Suppressor macrophage treated with lipopolysaccharide for 4 hours (primary cell): ENCODE measurements at places on chromosomes 12 and 14.

- DNase-seq, result no peak
Observed at GRCh38 chr14:102986810-102987579, 64.5 kb downstream of the AMN start.

DNA sequence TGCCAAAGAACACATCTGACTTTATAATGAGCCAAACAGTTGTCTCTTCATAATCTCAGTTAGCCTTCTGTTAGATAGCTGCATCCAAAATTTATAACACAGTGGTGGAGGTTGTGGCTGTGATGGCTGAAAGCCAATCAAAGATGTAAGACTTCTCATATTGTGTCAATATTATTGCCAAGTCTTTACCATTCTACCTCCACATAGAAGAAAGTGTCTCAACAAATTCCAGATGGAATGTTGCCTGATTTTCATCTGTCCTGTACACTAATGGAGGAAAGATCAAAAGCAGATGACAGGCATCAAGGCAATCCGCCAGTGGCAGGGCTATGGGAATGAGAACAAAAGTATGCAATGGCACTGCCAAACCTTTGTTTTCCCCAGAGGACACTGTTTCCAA is 813.1 kb upstream of the NOVA1 start:
- DNase-seq, result no peak

- no peak for DNase-seq
Observed at GRCh38 chr12:27521066-27521465, 2.9 kb upstream of the PPFIBP1 start.

- DNase-seq, result no peak
Observed at GRCh38 chr12:26453246-26453645, 257.9 kb downstream of the SSPN start.

- DNase-seq, result no peak
Observed at GRCh38 chr12:91043408-91043807, 14.4 kb downstream of the KERA start.

DNA sequence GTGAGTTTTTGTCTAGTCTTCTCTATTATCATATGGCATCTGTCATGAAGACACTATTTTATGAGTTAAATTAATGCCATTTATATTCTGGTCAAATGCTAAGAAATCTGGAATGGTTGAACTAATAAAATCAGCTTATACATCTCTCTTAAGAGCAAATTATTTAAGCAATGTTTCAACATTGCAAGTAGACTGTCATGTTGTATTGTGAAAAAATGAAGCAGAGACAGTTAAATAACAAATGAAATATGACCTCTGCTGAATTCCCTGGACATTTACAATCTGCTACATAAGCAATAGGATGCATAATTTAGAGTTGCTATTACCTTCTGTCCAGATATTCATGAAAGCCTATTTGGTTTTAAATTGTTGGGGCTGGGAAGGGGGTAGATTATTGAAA is 30.6 kb downstream of the NAV3 start:
- DNase-seq, result no peak

DNA sequence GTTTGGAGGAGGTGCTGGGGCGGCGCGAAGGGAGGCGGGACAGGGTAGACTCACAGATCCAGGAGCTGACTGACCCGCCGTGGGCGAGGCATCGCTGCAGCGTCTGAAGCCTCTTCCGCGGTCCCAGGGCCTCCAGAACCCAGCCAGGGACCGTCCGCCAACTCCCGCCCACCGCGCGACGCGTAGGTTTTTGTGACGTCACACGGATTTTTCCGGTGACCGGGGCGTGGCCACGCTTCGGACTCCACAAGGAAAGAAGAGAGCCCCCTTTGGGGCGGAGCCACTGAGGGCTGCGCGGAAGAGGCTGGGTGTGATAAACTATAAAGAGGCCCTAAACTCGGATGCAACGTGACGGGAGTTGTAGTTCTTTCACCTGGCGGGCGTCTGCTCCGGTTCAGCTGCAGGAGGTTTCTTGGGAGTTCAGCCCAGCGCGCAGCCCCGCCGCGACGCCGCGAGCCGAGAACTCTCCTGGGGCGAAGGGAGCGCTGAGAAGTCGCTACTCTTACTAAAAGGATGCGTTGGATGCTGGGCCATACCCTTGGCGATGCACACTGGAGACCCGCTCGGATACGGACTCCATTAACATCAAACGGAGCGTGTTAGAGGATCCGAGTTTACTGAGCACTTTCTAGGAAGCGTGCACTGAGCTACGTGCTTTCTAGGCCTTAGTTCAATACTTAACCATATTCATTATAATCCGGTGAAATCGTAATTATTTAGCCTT is at the start of gene AMN1:
Gene AMN1 (minus strand): TSS at position 105 of the 724 bp plus-strand sequence. CDS start 13 bp downstream, at position 92.
- peak; percentile 99 for DNase-seq

GRCh38 chr14:105216490-105217247 is 31.7 kb upstream of the BTBD6 start:
- DNase-seq, result no peak

GRCh38 chr12:13183620-13184019 is 12.9 kb upstream of the EMP1 start:
- no peak for DNase-seq

DNA sequence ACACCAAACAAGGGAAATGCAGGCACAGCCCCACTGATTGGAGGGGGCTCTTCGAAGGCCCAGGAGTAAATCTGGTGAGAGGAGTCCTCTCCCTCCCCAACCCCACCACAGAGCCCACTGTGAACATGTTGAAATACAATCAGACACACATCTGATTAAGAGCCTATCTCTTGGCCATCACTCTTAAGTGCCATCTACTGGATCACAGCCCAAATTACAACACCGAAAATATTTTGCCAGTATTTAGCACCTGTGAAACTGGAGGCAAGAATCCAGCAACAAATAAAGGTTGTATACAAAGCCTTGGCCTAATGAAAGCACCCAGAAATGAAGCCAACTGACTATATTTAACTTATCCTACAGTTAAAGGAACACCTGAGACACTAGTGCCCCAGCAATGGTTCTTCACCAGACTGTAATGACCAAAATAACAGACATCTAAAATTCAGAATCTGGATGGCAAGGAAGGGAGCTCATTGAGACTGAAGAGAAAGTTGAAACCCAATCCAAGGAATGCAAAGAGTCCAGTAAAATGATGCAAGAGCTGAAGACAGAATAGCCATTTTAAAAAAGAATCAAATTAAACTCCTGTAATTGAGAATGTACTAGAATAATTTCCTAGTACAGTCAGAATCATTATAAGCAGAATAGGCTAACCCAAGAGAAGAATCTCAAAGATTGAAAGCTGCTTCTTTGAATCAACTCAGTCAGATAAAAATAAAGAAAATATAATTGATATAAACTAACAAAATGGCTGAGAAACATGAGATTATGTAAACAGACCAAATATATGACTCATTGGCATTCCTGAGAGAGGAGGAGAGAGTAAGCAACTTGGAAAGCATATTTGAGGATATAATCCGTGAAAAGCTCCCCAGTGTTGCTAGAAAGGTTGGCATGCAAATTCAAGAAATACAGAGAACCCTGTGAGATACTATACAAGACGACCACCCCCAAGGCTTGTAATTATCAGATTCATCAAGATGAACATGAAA is 1117.0 kb downstream of the FLRT2 start:
- no peak for DNase-seq

DNA sequence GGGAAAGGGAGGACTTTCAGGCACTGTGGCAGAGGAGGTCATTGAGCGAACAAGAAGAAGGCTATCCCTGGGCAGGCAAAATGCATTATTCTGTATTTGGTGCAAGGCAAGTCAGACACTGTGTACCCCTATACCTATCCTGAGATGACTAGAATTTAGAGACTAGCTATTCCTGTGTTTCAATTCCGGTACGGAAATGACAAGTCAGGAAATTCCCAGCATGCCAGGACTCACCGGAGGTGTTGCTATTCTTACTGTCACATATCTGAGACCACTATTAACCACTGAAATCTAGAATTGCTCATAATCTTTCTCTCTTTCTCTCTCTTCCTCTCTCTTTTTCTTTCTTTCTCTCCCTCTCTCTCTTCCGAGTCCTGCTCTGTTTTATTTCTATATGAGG is 297.1 kb downstream of the PDZRN4 start:
- DNase-seq, result no peak

GRCh38 chr14:51004801-51005526 is 60.7 kb upstream of the PYGL start:
- DNase-seq, result peak; percentile 54

DNA sequence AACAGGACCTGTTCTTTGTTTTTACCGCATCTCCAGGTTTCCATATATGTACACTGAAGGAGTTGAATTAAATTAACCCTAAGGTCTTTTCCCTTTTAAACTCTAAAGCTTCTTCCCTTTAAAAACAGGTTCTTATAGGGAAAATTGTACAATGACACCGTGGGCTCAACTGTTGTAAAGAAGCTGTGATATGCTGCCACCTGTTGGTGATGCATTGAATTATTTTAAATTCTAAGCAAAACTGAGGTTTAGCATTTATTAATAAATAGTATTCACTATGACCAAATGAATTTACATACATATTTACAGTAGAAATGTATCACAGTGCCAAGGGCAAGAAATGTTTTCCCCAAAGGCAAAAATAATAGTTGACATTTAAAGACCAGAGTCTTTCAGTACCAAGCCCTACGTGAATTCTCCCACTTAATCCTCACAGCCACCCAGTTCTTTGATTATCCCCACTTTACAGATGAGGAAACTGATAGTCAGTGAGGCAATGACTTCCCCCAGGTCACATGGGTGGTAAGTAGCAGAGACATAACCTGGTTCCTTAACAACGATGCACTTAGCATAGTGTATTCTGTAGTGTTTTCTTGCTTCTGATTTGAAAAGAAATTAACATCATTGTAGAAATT is 35.7 kb upstream of the TMEM263 start:
- DNase-seq, result peak; percentile 71

DNA sequence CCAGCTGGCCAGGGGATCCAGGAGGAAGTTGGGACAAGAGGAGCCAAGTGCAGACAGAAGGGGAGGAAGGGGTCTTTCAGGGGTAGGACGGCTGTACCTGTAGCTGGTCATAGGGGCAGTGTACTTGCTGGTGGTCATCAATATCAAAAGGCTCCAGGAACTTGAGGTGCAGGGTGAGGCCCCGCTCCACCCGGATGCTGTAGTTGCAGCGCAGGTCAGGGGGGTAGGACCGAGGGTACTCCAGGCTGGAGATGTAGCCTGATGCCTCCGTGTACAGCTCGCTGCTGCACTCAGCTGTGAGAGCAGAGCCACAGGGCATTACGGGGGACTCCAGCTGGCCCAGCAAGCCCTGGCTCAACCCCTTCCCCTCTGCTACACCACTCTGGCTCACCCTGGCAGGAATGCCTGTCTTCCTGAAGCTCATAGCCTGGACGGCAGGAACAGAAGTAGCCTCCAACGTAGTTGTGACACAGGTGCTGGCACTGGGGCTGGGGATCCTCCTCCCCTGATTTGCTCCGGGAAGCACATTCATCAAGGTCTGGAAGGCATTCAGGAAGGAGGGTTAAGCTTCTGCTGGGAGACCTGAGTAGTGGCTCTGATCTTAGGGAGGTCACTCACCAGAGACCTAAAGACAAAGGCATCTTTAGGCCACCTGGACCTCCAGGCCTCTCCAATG is 2.9 kb downstream of the C1R start:
- DNase-seq, result no peak

GRCh38 chr12:728781-729180 is 23.6 kb upstream of the WNK1 start:
- no peak for DNase-seq

DNA sequence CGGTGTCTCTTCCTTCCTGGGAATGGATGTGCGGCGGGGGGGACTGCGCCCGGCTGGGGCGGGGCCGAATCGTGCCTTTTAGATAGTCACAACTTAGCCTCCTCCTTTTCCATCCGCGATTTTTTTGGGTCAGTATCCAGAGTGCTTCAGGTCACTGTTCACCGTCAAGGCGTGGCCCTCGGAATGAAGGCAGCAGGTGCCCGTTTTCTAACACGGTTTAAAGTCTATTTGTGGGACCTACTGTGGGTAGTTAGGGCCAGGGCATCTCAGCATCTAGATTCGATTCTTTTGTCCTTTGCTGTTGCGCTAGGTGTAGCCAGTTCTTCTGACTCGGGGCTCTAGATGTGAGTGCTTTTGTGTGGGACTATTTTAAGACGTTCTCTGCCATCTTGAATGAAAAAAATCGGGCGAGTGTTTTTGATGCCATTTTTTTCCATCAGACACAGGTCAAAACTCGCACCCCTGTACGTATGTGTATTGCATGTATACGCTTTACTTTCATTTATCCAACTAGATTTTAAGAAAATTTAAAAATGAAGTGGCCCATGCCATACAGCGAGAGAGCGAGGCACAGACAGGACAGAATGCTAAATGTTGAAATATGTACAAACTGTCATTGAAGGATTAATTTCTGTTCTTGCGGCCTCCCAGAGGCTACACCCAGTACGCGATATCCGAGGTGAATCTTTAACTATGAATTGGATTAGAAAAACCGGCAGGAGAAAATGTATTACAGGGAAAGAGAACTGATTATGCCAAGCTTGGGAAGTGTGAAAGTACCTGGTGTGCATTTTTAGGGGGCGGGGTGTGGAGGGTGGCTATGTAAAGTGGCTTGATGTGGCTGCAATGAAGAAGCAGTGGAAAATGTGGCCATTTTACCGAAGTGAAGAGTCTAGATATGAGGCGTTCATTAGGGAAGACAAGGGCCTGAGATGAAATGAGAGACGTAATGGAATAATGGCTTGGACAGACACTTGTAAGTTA is 835 bp downstream of the VEZT start:
- DNase-seq, result peak; percentile 49

GRCh38 chr12:81797100-81797499 is 38.0 kb upstream of the PPFIA2 start:
- peak; percentile 26 for DNase-seq

GRCh38 chr12:32253154-32253790 is 146.1 kb upstream of the FGD4 start:
- no peak for DNase-seq

- no peak for DNase-seq
Observed at GRCh38 chr12:61667676-61668075, 592.5 kb upstream of the USP15 start.

GRCh38 chr14:24741871-24742270 is 107.9 kb upstream of the GZMB start:
- DNase-seq, result no peak

- peak; percentile 30 for DNase-seq
Observed at GRCh38 chr12:113591480-113591974, 119.9 kb upstream of the LHX5 start.

DNA sequence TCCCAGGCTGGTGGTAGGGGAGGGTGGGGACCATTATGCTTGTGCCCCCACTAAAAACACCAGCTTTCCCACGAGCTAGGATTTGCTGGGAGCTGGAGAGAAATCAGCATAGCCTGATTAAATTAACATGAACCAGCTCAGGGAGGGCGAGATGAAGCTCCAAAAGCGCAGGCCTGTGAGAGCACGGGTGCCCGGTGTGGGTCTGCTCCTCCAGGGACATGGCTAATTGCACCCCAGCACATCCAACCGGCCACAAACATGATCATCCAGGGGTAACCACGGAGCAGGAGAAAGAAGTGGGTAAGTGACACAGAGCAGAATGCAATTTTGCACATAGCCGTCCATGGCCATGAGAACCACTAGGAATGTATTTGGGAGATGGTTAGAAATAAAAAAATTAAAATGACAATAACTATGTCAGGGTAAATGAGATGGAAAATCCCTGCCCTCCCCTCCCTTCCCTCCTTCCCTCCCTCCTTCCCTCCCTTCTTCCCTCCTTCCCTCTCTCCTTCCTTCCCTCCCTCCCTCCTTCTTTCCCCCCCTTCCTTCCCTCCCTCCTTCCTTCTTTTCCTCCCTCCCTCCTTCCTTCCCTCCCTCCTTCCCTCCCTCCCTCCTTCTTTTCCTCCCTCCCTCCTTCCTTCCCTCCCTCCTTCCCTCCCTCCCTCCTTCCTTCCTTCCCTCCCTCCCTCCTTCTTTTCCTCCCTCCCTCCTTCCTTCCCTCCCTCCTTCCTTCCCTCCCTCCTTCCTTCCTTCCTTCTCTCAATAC is 26.9 kb downstream of the CLMN start:
- no peak for DNase-seq
